Activated CD4-positive, alpha-beta T cell treated with anti-CD3 and anti-CD28 coated beads, Interleukin-2, amount 10 ng/mL, durations not matched to agents 24 days and 14 days (primary cell): ENCODE measurements at places on chromosomes 16 and 17.

GRCh38 chr16:22364241-22364640 lies 10.2 kb downstream of the CDR2 start:
- no peak for DNase-seq

- DNase-seq, result no peak
These were observed 55.3 kb downstream of the USP10 start for GRCh38 chr16:84754956-84755672.

- DNase-seq, result no peak
These were observed 5.0 kb downstream of the EARS2 start for GRCh38 chr16:23552161-23552560.

DNA sequence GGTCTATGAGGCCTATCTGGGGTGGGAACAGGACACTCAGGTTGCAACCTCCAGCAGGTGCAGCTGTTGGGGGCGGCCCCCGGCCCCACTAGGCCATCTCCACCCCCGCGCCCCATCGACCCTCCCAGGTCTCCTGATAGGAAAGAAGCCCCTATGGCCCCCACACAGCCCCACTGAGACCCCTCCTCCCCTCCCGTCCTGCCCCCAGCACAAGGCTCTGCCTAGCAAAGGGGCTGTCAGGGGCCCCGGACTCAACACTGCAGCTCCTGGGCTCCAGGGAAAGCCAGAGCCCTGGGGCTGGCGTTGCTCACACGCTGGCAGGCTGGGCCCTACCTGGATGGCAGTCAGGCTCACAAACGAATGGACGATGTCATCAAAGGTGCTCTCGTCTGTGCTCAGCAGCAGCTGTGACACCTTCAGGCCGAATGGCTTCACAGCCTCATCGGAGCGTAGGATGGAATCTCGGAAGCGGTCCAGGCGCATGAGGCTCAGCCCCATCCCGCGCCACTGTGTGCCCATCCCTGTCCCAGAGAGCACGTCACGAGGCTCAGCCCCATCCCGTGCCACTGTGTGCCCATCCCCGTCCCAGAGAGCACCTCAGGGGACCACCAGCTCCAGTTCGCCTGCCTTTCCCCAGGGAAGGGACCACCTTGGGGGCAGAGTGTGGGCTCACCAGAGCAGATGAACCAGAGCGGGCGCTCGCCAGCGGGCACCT lies 7.3 kb downstream of the FASN start:
- DNase-seq, result no peak

- no peak for DNase-seq
These were observed 255.9 kb downstream of the CEP112 start for GRCh38 chr17:65936013-65936412.

- no peak for DNase-seq
These were observed 288.4 kb downstream of the IRX3 start for GRCh38 chr16:53998024-53998810.

DNA sequence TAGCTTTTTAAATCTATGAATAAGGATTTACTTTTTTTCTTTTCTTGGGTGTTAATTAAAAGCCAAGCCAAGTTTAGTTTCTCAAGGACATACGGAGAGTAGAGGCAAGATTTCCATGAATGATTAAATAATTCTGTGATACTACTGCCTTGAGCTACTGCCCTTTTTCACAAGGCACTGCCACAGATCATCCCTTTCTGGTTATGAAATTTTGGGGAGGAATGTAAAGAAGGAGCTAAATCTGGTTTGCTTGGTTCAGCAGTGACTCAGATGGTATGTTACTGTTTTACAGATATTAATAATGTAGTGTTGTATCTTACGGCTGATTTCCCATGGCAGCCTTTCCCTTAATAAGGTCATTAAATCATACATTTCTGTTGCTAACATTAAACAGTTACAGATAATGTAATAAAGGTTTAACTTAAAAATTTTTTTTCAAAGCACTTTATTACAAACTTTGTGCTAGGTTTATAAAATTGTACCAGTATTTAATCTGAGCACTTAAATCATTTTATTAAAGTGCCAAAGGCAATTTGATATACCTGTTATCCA lies 2.6 kb downstream of the WSB1 start:
- no peak for DNase-seq

DNA sequence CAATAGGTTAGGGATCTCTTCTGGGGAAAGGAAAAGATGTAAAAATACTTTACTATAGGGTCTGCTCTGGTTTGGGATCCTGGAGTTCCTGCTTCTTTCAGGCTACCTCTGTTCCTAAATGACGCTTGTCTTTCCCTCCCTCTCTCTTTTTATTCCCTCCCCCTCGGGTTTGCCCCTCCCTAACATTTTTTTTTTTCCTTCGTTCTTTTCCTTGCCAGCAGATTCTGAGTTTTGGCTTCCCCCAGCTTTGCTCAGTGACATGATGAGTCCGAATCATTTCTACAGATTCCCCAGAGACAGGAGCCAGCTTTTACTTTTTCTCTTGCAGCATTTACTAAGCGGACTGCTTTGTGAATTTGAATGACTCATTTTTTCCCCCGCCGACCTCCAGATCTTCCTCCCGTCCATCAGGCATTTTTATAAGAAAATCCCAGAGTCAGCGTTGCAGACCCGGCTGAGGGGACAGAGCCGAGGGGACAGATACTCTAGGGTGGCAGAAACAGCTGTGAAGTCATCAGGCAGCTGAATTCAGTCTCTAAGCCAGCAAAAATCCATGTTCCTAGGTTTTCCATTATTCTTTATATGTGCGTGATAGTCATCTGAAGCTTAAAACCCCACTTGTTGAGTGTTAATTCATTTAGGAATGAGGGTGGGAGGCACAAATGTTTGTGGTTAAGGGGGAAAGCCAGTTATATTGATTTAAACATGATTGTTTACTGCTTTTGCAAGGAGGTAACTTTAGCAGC lies at the start of gene TMEM100:
TMEM100 (minus strand) TSS at position 123 of the 746 bp plus-strand sequence. CDS start 1,794 bp downstream, outside the sequence.
- no peak for DNase-seq

- no peak for DNase-seq
These were observed 534.1 kb downstream of the GRIN2A start for GRCh38 chr16:9647981-9648701.

DNA sequence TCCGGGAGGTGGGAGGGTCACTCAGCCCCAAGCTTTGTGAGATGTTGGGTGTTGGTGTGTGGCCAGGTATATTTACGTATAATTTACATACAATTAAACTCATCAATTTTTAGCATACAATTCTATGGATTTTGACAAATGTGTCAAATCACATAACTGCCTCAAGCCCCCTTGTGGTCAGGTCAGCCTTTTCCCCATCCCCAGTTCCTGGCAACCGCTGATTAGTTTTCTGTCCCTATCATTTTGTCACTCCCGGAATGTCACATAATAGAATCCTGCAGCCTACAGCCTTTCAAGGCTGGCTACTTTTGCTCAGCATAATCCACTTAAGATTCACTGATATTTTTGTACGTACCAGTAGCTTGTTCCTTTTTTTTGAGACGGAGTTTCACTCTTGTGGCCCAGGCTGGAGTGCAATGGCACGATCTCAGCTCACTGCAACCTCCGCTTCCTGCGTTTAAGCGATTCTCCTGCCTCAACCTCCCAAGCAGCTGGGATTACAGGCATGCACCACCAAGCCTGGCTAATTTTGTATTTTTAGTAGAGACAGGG lies 19.3 kb upstream of the RAI1 start:
- DNase-seq, result no peak

DNA sequence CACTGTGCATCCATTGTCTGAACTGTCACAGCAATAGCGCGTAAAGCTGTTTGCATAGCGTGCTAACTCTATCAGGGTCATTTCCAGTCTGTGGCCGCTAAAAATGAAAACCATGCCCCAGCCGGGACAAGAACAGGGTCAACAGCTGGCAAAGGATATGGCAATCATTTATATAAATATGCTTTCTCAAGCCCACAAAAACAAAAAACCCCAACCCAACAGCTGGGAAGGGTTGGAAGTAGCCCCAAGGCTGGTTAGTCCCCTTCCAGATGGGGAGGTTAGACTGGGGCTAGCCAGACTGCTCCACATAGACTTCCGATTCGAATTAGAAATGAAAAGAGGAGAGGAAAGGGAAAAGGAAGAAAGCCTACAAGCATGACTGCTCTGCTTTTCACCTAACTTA lies 203.3 kb upstream of the TBX2 start:
- no peak for DNase-seq

- no peak for DNase-seq
These were observed 67.9 kb downstream of the SSH2 start for GRCh38 chr17:29862127-29862526.

GRCh38 chr16:12091569-12092543 lies 115.3 kb downstream of the SNX29 start:
- no peak for DNase-seq

DNA sequence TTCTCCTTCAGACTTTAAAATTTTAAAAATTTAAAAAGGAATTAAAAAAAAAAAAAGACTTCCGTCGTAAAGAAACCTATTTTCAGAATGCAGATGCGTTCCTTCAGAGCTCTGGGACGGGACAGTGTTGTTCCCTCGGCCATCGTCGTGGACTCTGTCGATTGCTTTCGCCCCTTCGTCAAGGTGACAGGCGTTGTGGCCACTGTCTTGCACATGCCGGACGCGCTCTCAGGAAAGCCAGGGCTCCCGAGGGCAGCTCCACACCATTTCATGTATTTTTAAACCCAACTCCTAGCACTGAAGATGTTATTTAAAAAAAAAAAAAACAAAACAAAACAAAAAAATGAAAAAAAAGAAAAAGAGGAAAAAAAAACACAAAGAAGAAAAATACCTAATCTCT lies 22.3 kb downstream of the TMC6 start:
- DNase-seq, result no peak

DNA sequence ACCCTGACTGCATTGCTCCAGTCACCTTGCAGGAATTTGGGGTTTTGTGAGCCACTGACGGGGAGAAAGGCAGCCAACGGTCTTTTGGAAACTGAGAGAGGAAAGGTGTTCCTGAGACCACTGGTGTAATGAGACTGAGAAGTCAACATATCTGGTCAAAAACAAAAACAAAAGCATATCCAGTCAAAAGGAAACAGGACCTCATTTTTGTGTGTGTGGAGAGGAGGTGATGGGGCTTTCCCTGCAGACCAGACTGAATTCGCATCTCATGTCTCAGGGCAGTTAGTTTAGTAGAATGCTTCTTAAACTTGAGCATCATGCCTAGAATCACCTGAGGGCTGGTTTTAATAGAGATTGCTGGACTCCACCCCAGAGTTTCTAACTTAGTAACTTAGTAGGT lies 198.4 kb downstream of the COPRS start:
- no peak for DNase-seq

GRCh38 chr17:59761385-59762048 lies 54.1 kb downstream of the VMP1 start:
- peak; percentile 69 for DNase-seq

DNA sequence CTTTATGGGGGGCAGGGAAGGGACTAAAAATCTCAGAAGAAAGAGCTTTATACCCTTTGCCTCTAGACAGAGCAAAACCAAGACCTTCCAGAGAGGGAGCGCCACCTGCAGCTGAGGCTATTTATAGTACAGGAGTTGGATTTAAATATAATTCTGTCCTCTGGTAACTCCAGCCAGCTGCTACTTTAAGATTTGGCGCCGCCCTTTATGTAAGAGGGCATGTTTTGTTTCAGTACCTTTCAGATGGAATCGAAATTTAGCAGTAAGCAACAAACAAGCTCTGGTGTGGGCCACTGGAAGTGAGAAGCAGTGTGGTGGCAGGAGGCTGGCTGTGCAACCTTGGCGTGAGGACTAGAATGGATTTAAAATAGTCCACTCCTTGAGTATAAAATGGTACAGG lies 5.2 kb upstream of the GUCY2D start:
- peak; percentile 83 for DNase-seq

- DNase-seq, result peak; percentile 55
These were observed 19.0 kb upstream of the ADCY7 start for GRCh38 chr16:50247123-50247905.

GRCh38 chr16:69712277-69712676 lies 14.1 kb downstream of the NQO1 start:
- no peak for DNase-seq

GRCh38 chr16:29940656-29941055 lies 14.6 kb upstream of the KCTD13 start:
- no peak for DNase-seq

DNA sequence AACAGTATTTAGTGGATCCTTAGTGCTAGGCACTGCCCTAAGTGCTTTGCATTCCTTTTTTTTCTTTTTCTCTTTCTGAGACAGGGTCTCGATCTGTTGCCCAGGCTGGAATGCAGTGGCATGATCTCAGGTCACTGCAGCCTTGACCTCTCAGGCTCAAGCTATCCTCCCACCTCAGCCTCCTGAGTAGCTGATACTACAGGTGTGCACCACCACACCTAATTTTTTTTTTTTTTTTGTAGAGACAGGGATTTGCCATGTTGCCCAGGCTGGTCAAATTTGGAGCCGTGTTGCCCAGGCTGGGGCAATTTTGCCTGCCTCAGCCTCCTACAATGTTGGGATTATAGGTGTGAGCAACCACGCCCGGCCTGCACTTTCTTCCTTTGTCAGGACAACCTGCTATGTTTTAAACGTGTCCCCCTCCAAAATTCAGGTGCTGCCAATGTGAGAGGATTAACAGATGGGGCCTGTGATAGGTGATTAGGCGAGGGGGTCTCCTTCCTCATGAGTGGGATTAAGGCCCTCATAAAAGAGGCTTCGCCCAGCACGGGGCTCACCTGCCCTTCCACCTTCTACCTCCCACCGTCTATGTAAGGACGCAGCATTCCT lies 5.4 kb downstream of the NQO1 start:
- DNase-seq, result no peak

- peak; percentile 72 for DNase-seq
These were observed at the start of gene DLX3 for GRCh38 chr17:49995055-49995738. TSS of gene DLX3 (minus strand) at chr17:49995224. CDS start at chr17:49994998, 226 bp downstream.

- no peak for DNase-seq
These were observed 11.8 kb downstream of the ADGRG1 start for GRCh38 chr16:57640185-57640584.

DNA sequence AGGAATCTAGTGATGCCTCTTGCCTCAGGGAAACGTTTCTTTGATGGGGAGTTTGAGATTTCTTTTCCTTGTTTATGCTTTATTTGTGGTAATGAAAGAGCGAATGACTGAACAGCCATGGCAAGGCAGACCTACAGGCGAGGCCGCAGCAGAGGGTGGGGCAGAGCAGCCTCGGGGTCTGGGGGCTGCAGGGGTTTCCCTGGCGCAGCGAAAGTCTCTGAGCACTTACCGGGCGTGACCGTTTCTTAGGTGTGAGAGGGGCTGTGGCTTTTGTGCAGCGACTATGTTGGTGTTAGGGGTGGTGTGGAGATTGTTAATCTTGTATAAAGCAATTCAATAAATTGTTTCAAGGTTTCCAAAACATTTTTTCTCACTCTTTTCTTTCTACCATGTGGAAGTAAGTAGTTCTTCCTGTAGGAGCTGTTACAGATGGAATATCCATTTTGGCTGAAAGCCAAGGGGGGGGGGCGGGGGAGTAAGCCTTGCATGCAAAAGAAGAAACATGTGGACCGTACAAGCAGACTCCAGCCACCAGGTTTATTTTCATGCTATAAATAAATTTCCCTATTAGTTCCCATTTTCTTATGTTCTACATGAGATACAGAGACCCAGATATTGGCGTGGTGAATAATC lies 34.8 kb downstream of the UBN1 start:
- DNase-seq, result no peak

DNA sequence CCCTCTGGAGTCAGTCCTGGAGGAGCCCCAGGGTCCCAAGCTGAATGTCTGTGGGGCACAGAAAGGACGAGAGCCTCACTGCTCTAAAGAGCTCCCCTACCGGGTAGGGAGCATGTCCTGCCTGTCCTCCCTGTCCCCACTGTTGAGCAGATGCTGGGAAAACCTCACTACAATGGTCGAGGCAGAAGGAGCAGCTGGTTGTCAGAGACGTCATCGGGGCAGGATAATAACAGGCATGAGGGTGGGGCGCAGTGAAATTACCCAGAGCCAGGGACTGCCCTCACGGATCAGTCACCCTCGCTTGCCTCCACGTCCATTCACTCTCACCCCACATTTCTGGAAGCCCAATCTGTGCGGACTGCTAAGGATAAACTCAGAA lies 538 bp downstream of the TM4SF5 start:
- no peak for DNase-seq

GRCh38 chr16:6726621-6727020 lies 606.0 kb upstream of the RBFOX1 start:
- no peak for DNase-seq
